ENCODE measurements at places on chromosomes 2 and 18. TPM values are rescaled to one million over a fixed set of nuclear protein-coding genes. Genes with fewer than 3 reads are reported as not detected.

GRCh38 chr2:161420406-161421074 is 4.4 kb downstream of the TBR1 start:
- H3K4me1 ChIP-seq, result no peaks in the 10 kb centered on the region
- H3K4me3 ChIP-seq, result no peak overlapping the region
- no peaks in the 10 kb centered on the region for H3K36me3 ChIP-seq
- H3K27me3 ChIP-seq, result no peaks in the 10 kb centered on the region
- no peak for DNase-seq

GRCh38 chr2:171703574-171704347 is 16.5 kb downstream of the DYNC1I2 start:
- H3K27ac ChIP-seq, result no peak overlapping the region
- peaks cover 44% of the 10 kb centered on the region for H3K36me3 ChIP-seq
- no peak for DNase-seq
- no peaks in the 10 kb centered on the region for H3K27me3 ChIP-seq
- H3K4me1 ChIP-seq, result no peaks in the 10 kb centered on the region

Gene DAW1
- 0.16 TPM for total RNA-seq

DNA sequence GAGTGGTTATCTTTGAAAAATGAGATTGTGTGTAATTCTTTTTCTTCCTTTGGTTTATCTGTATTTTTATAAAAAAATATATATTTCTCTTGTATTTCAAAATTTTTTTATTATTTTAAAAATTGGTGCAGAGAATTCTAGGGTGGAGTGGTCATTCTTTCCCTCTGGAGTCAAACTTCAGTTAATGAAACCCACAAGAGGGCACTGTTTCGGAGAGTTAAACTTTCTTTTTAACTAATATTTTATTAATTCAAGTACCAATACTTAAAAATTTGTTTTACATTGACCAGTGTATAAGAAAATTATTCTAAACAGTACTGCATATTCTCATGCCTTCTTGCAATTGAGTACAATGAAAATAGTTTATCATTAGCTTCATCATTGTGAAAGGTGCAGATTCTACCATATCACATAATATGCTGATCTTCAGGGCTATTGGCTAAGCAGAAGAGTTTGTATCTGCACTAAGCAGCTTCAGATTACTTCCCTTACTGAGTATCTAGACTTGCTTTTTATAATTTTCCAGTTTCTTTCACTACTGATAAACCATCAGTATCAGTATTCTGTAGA is 50.1 kb downstream of the HS1BP3 start:
- peaks cover 12% of the 10 kb centered on the region for H3K4me1 ChIP-seq
- 0 out of 2 replicates have a peak, but pooled peaks cover 6% of the 10 kb centered on the region for H3K36me3 ChIP-seq
- H3K27ac ChIP-seq, result no peak overlapping the region
- no peak for DNase-seq

- peaks cover 23% of the 10 kb centered on the region for H3K4me1 ChIP-seq
- H3K4me3 ChIP-seq, result no peak overlapping the region
- H3K36me3 ChIP-seq, result no peaks in the 10 kb centered on the region
- no peaks in the 10 kb centered on the region for H3K27me3 ChIP-seq
- H3K27ac ChIP-seq, result peak overlapping the region; percentile 34
These were observed 175.8 kb upstream of the TCF4 start for GRCh38 chr18:55763805-55764204.

Gene APCDD1
- not detected for total RNA-seq

Gene IAH1
- total RNA-seq, result 89.3 TPM

Gene MRO
- total RNA-seq, result not detected

- H3K36me3 ChIP-seq, result no peaks in the 10 kb centered on the region
- no peak overlapping the region for H3K27ac ChIP-seq
- no peaks in the 10 kb centered on the region for H3K4me1 ChIP-seq
- DNase-seq, result no peak
These were observed 71.4 kb downstream of the KCNF1 start for GRCh38 chr2:10982931-10983701.

Gene STAT1
- total RNA-seq, result 89.5 TPM

- no peak overlapping the region for H3K4me3 ChIP-seq
- peak; percentile 20 for DNase-seq
- peaks cover 12% of the 10 kb centered on the region for H3K4me1 ChIP-seq
These were observed 472.7 kb upstream of the TRIB2 start for GRCh38 chr2:12244070-12244469.

Gene PRSS56
- total RNA-seq, result not detected

- H3K36me3 ChIP-seq, result peaks cover 17% of the 10 kb centered on the region
- no peak overlapping the region for H3K27ac ChIP-seq
- no peak overlapping the region for H3K4me3 ChIP-seq
- no peaks in the 10 kb centered on the region for H3K27me3 ChIP-seq
These were observed 3.3 kb downstream of the TTLL4 start for GRCh38 chr2:218713922-218714321.

- 0 out of 2 replicates have a peak overlapping the region, but pooled peaks have one; percentile 2 for H3K4me3 ChIP-seq
- H3K36me3 ChIP-seq, result no peaks in the 10 kb centered on the region
- no peaks in the 10 kb centered on the region for H3K27me3 ChIP-seq
- DNase-seq, result peak; percentile 91
These were observed 22.3 kb upstream of the RHOB start for GRCh38 chr2:20424300-20425290.

Gene ZNF385B
- not detected for total RNA-seq

DNA sequence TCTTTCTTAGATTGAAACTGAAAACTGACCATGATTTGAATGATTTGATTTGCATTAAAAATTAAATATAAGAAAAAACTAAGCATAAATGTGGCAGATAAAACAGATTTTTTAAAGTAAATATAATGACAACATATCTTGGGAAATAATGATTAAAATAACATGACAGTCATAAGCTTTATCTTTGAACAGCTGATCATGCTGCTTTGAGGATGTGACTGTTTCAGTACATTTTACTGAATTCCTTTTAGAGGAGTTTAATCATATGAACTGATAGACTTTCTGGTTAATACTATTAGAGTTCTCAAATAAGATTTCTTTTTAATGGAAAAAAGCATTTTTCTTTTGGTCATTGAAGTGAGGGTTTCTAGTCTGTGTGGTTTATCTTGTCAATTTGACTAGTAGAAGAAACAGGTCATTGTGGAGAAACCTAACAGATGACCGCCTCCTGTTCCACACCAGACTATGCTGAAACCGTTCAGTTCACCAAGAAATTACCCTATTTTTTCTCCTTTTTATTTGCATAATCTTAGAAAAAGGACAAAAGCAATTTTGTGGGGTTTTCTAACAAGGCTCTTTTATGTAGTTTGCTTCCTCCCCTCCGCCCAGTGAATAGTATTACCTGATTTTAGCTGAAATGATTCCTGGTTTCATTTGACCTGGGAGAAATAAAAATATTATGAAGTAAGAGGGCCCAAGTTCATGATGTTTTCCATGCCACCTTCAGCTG is 262.1 kb downstream of the PTGR3 start:
- H3K27me3 ChIP-seq, result no peaks in the 10 kb centered on the region
- H3K4me1 ChIP-seq, result peaks cover 78% of the 10 kb centered on the region
- H3K36me3 ChIP-seq, result no peaks in the 10 kb centered on the region
- no peak for DNase-seq

GRCh38 chr2:47639467-47639866 is 143.5 kb upstream of the MSH6 start:
- no peaks in the 10 kb centered on the region for H3K36me3 ChIP-seq
- H3K4me1 ChIP-seq, result no peaks in the 10 kb centered on the region

DNA sequence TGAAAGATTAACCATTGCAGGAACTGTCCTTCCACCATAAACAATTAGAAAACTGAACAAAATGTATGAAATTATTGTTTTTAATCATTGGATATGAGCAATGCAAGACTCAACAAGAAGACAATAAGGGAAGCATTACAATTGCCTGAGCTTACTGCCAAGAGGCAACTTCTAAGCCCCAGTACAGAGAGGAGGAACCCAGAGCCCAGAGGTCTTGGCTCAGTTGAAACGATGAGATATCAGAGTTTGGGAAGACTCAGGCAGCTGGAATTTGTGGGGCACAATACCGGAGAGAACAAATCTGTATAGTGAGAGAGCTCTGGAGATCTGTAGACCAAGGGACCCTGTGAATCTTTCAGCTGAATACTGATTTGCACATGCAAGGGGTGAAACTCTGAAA is 80.6 kb upstream of the ZFP36L2 start:
- no peak for DNase-seq
- no peak overlapping the region for H3K4me3 ChIP-seq
- no peaks in the 10 kb centered on the region for H3K36me3 ChIP-seq
- no peak overlapping the region for H3K27ac ChIP-seq

Gene RUFY4
- total RNA-seq, result not detected
